Frontal cortex (tissue), 4 donors: ENCODE measurements at places on chromosomes 5 and 9. TPM values are rescaled to one million over a fixed set of nuclear protein-coding genes. Genes with fewer than 3 reads are reported as not detected.

The SPAG8 gene
- 2.9 TPM for total RNA-seq

The GRIN3A gene
- 9.4 TPM for total RNA-seq

The PCDHGA5 gene
- total RNA-seq: 5.7 TPM

The EGFLAM gene
- total RNA-seq: 2.9 TPM

The IL3 gene
- total RNA-seq: not detected
